ENCODE measurements at places on chromosomes 6 and 20.

DNA sequence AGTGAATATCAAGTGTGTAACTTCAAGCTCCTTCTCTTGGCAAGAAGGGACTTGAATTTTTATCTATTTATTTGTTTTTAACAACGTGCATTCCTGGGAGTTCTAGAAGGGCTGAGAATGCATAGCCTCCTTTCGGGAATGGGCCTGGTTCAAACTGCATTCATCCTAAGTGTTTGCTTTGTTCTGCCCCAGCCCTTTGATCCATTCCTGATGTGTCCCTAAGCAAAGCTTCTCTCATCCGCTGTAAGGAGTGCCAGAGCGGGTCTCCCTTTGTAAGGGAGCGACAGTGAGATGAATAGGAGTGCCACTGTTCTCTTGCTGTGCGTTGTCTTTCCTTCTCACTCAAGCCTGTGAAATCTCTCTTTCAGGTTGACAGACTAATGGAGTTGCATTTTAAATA, 61.0 kb upstream of the VSTM2L start:
- DNase-seq, result no peak

GRCh38 chr20:24589381-24589780, 120.0 kb downstream of the SYNDIG1 start:
- no peak for DNase-seq

- no peak for DNase-seq
Observed at GRCh38 chr20:58403272-58403671, 14.2 kb downstream of the VAPB start.

- no peak for DNase-seq
Observed at GRCh38 chr6:23410439-23410838, 715.6 kb upstream of the NRSN1 start.

- no peak for DNase-seq
Observed at GRCh38 chr6:39173270-39173669, 56.0 kb downstream of the KCNK5 start.

DNA sequence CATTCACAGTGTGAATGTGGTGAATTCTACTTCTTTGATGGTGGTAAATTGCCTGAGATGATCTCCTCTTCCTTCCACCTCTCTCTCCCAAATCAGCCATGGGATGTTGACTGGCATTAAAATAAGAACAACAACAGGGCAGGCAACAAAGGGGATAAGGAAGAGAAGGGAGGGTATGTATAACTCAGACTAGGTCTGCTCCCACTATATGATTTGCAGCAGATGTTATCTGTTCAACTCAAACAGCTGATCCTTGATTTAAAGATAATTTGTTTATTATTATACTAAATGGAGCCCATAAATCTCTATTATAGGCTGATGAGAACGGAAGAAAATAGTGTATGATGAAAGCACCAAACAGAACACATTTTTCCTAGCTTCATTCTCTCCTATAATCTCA, 262.0 kb downstream of the BTBD3 start:
- DNase-seq, result no peak

DNA sequence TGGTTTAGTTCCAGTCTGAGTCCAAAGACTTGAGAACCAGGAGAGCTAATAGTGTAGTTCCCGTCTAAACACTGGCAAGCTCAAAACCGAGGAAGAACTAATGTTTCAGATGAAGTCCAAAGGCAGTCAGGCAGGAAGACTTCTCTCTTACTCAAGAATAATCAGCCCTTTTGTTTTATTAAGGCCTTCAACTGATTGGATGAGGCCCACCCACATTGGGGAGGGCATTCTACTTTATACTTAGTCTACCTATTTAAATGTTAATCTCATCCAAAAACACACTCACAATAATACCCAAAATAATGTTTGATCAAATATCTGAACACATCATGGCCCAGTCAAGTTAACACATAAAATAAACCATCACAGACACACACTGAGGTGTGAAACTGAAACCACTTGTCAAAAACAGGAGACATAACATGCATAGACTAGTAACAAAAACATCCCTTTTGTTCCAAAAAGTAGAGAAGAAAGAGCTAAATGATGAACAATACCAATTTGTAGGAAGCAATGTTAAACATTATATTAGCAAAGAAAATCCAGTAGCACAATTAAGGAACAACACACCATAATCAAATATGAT, 50.2 kb upstream of the SENP6 start:
- no peak for DNase-seq

- no peak for DNase-seq
Observed at GRCh38 chr6:128208078-128208477, 307.2 kb upstream of the THEMIS start.

DNA sequence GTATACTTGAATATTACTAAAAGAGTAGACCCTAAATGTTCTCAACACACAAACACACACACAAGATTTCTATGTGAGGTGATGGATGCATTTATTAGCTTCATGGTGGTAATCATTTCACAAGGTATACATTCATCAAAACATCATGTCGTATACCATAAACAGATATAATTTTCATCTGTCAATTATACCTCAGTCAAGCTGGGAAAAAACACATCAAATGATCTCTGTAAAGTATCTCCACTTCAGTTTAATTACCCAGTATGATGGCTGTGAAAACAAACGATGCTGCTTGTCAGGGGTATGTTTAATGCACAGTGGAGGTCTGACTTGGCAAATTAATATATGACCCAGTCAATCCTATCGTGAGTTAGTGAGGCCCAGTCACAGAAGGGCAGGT, 157.2 kb downstream of the MTFR2 start:
- DNase-seq, result no peak

GRCh38 chr6:136251394-136251793, 1.3 kb upstream of the MTFR2 start:
- no peak for DNase-seq

DNA sequence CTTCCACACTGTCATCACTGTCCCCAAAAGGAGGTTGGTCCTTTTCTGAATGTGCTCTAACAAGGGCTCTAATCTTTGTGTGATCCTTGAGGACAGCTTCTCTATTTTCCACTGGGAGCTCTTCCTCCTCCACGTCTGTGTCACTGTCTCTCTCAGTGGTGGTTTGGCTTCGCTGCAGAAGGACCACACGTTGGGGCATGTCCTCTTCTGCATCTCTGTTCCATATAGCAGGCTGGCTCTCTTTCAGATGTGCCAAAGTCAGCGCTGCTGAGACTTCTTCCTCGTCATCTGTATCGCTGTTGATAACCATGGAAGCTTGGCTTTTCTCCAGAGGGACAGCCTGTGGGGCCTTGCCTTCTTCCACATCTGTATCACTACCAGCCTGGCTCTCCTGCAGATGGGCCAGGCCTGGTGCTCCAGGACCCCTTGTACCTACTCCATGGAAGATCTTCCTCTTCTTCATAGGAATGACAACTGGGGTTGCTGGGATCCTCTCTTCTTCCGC, 4.6 kb downstream of the MDC1 start:
- DNase-seq, result no peak

DNA sequence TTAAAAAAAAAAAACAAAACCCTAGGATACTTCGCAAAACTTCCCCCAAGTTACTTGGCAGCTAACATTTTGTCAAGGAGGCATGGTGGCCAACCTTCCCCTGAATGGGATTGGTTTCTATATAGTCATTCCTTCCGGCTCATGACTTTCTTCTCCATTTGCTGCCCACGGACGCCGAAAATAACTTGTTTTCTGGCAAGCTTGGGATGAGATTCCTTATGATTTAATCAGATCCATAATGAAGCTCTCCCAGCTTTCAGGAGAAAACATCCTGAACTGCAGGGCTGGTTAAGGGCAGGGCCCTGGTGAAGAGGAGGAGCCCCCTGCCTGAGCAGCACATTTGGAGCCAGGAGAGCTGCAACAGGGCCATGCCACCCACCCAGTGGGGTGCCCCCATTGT, 49.9 kb downstream of the PPP1R16B start:
- DNase-seq, result no peak

GRCh38 chr6:145508107-145508506, 227.2 kb downstream of the EPM2A start:
- no peak for DNase-seq

DNA sequence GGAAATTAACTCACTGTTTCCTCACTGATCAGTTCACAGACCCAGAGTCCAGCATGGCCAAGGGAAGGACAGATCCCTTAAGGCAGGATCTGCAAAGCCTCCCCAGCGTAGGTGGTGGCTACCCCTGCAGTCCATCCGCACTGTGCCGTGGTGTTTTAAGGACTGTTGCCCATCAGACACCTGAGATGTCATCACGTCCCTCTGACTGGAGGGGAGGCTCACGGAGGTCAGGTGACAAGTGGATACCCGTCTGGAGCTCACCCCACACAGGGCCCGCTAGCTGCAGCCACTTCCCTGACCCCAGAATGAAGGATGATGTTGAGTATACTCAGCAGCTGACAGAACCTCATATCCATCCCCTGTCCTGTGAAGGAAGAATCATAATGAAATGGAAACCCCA, 161.8 kb upstream of the GGTLC1 start:
- no peak for DNase-seq

DNA sequence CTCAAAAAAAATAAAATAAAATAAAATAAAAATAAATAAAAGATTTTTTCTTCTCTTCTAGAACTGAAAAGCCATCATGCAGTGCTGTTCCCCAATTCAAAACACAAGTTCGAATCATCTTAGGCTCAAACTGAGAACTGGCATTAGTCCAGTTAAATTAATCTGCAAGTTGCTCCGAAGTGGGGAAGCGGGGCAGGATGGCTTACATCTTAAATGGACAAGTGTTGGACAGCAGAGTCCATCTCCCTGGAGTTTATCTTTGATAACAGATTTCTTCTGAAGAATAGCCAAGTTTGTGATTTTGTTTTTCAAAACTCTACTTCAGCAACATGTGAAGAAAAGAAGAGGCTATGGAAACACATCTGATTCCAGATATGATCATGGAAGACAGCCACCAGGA, 111.3 kb upstream of the ASF1A start:
- no peak for DNase-seq

DNA sequence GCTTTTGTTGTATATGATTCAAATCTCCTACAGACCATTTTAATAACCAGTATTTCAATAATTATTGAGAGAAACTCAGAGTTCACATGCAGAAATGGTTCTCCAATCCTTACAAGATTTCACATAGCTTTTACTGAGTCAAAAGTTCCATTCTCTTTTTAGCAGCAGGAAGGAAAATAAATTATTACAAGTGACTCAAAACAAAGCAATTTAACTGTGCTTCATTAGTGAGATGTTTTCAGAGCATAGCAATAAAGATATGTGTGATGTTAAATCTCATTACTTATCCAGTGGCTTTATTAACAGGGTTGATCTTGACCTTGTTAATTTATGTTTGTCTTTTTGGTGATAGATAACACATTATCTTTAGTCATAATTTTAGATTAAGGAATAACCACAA, 22.0 kb downstream of the KIF13A start:
- no peak for DNase-seq

GRCh38 chr6:169543704-169544103, 158.1 kb downstream of the WDR27 start:
- DNase-seq, result no peak

GRCh38 chr6:118984342-118984741, 49.4 kb upstream of the MCM9 start:
- DNase-seq, result no peak

DNA sequence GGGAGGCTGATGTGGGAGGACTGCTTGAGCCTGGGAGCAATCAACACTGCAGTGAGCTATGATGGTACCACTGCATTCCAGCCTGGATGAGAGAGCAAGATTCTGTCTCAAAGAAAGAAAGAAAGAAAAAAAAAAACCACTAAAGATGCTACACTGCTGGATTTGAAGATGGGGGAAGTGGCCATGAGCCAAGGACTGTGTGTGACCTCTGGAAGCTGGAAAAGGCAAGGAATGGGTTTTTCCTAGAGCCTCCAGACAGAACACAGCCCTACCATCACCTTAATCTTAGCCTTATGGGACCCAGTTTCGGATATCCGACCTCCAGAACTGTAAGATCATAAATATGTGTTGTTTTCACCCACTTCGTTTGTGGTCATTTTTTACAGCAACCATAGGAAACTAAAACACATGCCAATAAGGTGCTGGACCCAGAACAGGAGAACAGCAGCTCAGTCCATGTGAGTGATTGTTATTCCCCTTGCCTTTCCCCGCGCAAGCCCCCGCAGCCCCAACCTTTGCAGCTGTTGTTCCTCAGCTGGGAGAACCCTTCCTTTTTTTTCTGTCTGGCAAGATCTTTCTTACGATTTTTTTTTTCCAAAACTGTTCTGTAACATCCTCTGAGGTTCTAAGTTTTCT, 11.1 kb upstream of the VAPB start:
- no peak for DNase-seq

- DNase-seq, result no peak
Observed at GRCh38 chr20:33927724-33928123, 66.0 kb upstream of the RALY start.

GRCh38 chr6:117174835-117175360, 90.5 kb upstream of the VGLL2 start:
- no peak for DNase-seq

DNA sequence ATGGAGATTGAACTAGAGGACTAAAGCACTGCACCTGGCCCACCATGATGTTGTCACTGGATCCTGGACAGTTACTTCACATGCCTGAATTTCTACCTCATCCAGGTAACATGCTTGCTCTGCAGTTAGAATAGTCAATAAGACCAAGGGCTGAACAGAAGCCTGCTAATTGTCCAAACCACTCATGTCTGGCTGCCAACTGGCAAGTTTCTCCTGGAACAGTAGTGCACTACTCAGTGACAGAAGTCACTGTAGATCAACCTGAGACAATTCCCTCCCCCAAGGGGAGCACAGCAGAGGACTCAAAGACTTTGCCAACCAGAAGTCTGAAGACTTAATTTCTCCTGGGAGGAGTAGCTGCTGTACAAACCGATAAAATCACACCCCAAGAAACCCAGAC, 454.6 kb upstream of the MARCKS start:
- no peak for DNase-seq

DNA sequence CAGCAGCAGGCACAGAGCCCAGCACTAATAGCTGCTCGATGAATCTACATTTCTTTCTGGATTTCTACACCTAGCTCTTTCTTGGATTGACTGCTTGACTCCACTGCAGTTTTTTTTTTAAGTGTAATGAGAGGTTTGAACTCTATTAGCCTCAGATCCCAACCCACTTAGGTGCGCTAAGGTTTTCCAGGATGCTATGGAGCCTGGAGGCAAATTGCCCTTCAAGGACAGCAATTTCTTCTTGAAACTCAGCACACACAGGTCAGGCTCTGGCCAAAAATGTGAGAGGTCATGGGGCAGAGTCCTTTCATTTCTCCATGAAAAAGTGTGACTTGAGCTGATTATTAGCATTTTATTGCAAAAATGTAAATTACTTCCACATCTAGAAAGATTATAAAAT, 52.3 kb upstream of the TIAM2 start:
- no peak for DNase-seq

- no peak for DNase-seq
Observed at GRCh38 chr6:81708113-81708699, 44.3 kb downstream of the TENT5A start.

- DNase-seq, result no peak
Observed at GRCh38 chr20:32354592-32355416, 3.3 kb upstream of the ASXL1 start.

GRCh38 chr6:47247227-47247797, 62.4 kb downstream of the TNFRSF21 start:
- no peak for DNase-seq

DNA sequence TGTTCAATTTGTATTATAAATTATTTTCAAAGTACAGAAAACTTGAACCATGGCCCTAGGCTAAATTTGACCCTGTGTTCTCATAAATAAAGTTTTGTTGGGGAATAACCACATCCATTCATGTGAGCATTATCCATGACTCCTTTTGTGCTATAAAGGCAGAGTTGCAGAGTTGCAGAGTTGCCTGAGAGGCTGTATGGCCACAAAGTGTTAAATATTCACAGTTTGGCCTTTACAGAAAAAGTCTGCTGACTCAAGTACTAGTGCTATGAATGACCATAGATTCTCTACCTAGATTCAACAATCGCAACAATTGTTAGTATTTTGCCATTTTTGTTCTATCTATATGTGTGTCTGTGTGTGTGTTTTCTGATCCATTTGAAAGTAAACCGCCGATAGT, 46.2 kb upstream of the BEND3 start:
- no peak for DNase-seq
